Activated T-cell treated with anti-CD3 and anti-CD28 coated beads for 4 hours (primary cell): ENCODE measurements at places on chromosomes 6 and 20.

- DNase-seq: no peak
Observed at GRCh38 chr6:146422789-146423375, 120.8 kb upstream of the RAB32 start.

DNA sequence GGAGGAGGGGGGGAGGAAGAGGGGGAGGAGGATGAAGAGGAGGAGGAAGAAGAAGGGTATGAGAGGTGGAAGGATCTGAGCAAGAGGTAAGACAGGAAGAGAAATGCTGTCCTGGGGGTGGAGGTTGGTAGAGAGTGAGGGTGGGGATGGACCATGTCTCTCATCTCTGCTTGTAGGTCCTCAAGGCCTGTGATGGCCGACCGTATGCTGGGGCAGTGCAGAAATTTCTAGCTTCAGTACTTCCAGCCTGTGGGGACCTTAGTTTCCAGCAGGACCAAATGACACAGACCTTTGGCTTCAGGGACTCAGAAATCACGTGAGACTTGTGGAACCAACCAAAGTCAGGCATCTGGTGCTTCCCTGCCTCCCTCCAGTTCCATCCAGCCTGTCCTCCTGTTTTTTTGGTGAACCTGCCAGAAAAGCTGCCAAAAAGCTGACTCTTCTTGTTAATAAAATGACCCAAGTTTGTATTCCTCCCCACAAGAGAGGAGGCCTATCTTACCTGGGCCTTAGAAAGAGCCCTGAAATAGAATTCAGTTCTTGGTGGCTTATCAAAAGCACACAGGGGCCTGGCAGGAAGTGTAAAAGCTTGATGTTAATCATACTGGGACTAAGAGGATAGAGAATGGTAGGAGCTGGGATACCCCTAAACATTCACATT, 2.5 kb upstream of the C4A start:
- DNase-seq: no peak

- DNase-seq: no peak
Observed at GRCh38 chr20:52971498-52972189, 514 bp upstream of the TSHZ2 start.

DNA sequence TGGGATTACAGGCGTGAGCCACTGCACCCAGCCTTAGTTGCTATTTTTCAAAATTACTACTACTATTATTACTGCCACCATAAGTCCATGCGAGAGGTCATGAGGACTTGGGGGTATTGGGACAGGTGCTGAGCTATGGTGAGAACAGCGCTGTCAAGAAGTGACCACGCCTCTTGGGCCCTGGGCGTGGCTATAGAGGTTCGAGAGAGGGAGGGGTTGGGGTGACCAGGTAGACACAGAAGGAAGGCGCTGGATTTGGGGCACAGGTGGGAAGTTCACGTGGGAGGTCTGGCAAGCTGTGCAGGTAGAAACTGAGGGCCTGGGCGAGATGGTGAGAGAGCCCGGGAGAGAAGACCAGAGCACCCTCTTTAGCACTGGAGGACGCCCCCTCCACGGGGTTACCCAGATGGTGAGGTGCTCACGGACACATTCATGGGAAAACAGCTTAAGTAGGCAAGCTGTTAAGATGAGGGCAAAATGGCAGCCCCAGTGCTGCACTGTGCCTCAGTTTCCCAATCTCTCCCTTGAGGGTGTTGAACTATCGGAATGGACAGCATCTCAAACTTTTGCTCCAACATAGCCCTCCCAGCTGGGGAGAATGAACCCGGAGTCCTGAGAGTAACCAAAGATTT, 61.0 kb downstream of the RAB44 start:
- DNase-seq: no peak

DNA sequence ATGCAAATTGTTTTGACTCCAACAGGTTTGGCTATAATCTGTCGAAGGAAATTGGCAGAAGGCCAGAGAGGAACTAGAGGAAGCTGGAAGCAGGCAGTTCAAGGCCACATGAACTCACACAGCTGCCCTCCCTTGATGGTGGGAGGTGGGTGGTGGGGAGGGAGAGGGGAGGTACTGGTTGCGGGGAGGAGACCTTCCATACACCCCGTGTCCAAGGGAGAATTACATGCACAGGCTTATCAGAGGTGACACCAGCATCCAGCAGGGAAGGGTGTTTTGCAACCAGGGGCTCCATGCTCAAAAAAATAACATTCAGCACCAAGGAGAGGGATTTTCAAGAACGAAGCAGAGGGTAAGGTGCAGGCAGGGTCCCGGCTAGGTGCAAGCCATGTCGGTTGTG, 9.1 kb downstream of the PRND start:
- DNase-seq: no peak
